Stimulated activated CD4-positive, alpha-beta T cell treated with anti-CD3 and anti-CD28 coated beads, Interleukin-4, amount 100 ng/mL, for 4 hours (primary cell): ENCODE measurements at places on chromosomes 13 and 19.

DNA sequence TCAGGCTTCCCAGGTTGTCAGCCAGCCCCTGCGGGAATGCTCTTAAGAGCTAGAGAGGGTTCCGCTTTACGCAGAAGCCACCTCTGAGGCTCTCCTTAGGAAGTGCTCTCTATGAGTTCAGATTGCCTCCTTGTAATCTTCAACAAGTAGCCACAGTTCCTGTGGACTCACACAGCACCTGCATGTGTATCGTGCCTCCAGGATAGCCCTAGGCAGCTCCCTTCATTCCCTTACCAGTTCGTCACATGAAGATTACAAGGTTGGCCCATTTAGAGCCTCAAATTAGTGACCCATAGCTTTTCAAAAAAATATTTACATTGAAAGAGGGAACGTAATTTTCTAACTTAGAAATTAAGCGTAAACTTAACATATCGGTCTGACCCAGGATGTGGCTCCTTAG lies 284.3 kb downstream of the MTUS2 start:
- DNase-seq: no peak

GRCh38 chr13:32911506-32911905 lies 104.7 kb upstream of the KL start:
- DNase-seq: peak; percentile 3

- DNase-seq: no peak
Measured at GRCh38 chr13:60679928-60680694, 283.1 kb downstream of the TDRD3 start.

DNA sequence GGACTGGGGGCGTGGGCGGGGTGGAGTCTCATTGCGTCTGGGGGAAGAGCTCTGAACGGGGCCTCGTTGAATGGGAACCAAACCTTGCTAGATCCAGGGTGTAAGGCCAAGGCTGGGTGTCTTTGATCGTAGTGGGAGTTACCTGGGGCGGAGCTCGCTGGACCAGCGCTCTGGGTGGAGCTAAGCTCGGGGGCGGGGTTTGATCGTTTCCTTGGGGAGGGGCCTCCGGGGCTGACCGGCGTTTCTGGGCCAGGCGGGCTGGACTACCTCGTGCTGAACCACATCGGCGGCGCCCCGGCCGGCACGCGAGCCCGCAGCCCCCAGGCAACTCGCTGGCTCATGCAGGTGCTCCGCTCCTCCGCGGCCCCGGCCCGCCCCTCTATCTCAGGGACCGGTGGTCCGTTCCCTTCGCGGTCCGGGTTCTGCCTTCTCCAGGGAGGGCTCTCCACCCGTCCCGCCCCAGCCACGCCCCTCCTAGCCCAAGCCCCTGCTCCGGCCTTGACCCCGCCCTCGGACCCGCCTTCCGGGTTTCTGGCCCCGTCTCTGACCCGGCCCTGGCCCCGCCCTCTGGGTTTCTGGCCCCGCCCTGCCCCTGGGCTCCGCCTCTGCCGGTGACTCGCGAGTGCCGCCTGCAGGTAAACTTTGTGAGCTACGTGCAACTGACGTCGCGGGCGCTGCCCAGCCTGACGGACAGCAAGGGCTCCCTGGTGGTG lies 3.3 kb upstream of the RPL36 start:
- peak; percentile 90 for DNase-seq

DNA sequence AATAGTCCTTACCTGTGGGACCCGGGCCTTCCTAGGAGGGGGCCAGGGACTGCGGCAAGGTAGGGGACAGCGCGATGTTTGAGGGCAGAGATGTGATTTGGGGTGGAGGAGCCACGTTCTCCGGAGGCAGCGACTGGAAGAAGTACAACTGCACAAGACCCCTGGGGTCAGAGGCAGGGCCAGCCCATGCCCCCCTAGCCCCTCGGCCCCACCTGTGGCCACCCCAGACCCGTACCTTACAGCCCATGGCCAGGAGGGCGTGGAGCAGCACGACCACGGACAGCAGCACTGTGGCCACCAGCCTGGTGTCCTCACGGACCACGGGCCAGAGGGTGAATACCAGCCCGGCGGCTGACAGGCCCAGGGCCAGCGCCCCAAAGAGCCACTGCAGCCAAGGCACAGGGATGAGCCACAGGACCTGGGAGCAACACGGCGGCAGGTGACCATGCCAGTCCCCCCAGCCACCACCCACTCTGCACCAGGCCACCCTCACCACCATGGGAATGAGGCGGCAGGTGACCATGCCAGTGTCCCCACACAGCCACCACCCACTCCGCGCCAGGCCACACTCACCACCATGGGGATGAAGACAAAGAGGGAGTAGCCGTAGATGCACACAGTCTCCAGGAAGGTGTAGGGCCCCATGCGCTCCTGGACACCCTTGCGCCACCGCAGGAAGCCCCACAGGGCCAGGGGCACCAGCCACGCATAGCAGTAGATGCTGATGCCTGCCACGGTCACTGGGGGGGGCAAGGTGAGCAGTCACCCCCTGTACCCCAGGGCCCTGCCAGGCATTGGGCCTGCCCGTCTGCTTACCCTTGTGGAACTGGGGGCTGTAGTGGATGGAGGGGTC lies 5.0 kb downstream of the YIPF2 start:
- no peak for DNase-seq

GRCh38 chr19:55678121-55678671 lies 3.2 kb downstream of the EPN1 start:
- DNase-seq: no peak

DNA sequence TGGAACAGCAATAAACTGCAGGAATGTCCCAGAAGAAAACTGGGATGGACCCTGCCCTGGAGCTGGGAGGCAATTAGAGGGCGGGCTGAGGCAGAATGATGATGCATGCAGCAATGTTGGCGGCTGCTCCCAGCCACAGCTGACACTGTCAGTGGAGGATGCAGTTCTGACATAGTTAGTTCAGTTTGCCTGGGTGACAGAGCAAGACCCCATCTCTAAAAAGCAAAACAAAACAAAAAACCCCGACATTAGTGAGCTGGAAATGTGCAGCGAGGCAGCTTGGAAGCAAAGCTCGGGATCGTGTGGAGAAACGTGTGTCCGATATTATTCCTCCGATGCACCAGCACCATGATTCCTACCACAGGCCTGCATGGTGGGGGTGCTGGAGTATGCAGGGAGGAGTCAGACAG lies 110.1 kb upstream of the UQCRFS1 start:
- DNase-seq: no peak

DNA sequence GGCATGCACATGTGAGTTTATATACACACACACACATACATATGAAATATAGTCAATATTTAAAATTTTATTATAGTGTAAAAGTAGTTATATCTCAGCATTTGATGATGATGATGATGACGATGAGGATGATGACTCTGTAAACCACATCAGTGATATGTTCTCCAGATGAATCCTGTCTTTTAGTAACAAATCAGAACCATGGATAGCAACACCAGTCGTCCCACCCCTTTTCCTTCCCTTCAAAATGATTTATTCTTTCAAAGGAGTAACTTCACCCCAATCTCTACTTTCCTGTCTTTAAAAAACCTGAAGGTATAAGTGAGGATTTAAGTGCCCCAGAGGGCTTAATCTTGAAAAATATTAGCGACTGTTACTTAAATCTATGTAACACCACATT lies 74.1 kb downstream of the DCLK1 start:
- no peak for DNase-seq

DNA sequence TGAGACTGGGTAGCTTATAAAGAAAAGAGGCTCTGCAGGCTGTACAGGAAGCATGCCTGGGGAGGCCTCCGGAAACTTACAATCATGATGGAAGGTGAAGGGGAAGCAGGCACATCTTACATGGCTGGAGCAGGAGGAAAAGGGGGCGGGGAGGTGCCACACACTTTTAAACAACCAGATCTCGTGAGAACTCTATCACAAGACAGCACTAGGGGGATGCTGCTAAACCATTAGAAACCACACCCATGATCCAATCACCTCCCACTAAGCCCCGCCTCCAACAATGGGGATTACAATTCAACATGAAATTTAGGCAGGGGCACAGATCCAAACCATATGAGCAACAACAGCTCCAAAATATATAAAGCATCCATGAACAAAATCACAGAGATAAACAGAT lies 46.5 kb upstream of the GTF2F2 start:
- DNase-seq: no peak

GRCh38 chr13:78190296-78190695 lies 271.7 kb upstream of the EDNRB start:
- no peak for DNase-seq

DNA sequence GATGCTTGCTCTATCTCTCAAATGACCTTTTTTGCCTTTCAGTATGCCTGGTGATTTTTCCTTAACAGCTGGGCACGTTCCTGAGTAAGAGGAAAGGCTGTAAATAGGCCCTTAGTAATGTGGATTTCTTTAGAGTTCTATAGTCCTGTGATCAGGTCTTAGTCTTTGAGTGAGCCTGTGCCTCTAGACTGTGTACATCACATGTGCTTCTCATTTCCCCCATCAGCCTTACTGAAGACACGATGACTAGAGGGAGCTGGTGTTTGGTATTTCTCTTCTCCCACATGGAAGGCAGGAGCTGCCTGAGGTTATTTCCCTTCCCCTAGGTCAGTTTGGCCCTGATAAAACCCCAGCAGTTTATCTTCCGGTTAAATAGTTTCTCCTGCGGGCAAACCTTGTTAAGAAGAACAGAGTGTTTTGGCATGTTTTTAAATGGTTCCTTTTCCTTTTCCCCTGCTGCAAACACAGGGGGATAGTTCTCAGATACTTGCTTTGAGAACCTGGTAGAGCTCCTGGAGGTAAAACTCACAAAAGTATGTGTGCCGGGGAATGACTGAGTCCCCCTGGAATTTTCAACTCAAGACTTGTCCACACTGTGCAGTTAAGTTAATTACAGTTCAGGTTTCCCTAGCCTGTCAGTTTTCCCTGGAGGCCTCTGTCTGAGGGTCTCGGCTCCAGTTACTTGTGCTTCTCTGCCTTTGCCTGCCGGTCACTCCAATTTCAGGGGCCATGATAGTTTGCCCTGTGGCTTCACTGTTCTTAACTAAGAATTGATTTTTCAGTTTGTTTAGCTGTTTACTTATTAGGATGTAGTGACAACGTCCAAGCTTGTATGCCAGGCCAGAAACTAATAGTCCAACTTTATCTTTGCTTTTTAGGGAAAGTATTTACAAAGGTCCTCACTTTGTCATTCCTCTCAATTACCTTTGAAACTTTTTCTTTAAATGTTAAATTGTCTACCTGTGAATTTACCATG lies 94.4 kb downstream of the URI1 start:
- no peak for DNase-seq

DNA sequence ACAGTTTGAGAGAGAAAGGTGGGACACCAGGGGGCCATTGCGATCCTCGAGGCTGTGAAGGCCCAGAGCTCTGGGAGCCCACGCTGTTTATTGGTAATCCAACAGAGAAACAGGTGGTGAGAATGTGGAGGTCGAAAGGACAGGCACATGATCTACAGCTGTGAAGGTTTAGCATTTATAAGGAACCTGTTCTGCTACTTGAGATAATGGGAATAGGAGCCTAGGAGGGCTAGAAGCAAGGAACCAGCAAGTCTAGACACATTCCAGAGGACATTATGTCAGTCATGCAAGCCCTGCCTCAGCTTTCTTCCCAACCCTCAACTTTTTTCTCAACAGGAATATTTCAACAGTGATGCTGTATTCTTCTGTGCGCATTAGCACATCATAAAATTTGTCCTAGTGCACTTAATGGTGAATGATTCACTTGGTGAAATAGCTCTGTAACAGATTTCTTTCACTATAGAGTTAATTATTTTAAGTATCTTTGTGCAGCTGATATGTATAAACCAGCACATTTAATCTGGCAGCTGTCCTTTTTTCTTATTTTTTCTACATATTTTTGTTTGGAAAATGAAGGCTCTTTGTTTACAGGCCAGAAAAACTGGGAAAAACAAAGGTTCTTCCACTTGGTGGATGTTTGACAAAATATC lies 25.4 kb downstream of the ZNF90 start:
- no peak for DNase-seq

DNA sequence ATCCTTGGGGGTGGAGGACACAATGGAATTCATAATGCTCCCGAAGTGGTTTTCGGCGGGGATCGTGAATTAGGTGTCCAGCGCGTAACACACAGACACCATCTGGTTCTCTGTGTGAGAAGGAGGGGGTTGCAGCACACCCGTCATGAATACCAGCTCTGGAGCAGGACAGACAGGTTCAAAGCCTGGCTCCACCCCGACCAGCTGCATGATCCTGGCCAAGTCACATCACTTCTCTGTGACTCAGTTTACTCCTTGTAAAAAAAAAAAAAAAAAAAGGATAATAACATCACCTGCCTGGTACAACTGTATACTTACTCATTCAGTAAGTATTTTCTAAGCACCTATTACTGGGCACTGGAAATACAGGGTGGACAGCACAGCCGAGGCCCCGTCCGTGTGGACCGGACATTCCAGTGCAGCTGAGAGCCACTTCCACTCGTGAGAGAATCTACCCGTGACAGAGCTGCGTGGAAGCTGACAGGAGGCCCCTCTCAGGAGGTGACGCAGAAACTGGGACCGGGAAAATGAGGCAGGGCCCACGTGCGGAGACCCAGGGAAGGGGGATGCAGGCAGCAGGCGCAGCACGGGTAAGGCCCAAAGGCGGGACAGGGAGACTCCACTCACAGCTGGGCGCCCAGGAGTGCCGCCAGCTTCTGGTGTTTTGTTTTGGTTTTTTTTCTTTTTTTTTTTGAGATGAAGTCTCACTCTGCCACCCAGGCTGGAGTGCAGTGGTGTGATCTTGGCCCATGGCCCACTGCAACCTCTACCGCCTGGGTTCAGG lies 12.0 kb downstream of the RDH13 start:
- DNase-seq: no peak

DNA sequence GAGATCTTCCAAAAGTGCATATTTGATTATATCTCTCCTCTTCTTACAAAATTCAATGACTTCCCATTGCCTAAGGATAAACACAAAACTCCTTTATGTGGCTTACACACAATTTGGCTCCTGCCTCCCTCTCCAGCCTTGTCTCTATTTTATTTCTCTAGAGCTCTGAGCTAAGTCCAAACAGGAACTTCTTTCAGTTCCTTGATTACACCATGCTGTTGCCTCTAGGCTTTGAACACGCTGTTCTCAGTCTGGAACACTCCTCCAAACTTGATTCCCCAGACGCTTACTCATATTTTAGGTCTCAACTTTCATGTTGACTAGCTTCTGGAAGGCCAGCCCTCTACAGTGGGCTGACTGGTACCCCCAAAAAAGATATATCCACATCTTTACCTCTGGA lies 258.5 kb downstream of the COG6 start:
- DNase-seq: no peak

DNA sequence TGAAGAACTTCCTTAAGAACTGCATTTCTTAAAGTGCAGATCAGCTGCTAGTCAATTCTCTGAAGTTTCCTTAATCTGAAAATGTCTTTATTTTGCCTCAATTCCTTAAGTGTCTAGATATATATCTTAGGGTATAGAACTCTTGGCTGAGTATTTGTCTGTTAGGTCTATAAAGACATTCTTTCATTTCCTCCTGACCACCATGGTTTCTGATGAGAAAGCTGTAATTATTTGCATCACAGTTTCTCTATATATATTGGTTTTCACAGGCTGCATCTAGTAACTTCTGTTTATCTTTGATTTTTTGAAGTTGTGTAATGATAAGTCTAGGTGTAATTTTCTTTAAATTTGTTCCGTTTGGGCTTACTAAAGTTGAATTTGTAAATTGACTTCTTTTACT lies 15.2 kb downstream of the NDFIP2 start:
- DNase-seq: no peak
